ENCODE measurements at places on chromosomes 1 and 21. TPM values are rescaled to one million over a fixed set of nuclear protein-coding genes. Genes with fewer than 3 reads are reported as not detected.

The LYPD8 gene
- total RNA-seq, result not detected

DNA sequence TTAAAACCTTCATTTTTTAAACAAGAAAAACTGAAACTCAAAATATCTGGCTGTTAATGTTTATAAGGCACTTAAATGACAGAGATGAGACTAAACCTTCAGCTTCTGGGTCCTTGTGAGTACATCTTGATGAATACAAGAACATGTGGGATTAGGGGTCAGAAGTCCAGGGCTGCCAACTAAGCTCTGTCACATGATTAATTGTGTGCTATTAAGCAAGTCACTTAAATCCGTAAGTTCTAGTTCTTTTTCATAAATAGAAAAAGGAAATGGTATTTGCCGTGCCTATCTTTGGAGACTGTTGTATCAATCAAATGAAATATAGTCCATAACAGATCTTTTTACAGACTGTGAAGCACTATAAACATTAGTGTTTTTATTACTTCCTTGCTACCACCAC lies 43.2 kb upstream of the KCTD3 start:
- no peak for DNase-seq

DNA sequence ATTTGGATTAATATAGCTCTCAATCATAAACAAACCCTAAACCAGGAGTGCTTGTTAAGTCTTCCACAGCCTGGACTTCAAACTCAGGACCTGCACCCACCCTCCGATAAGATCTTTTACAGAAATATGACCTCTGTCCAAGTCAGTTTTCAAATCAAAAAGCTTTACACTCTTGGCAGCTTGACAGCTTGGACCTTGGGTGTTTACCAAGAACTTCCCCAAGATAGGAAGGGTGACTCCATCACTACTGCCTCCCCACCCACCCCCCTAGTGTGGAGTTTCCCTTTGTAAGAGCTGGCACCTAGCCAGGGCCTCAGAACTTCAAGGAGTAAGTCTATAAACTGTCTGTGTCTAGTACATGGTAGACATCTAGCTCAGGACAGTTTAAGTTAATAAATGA lies 9.6 kb downstream of the BCAR3 start:
- no peak for DNase-seq

GRCh38 chr1:220702733-220703270 lies 12.6 kb downstream of the C1orf115 start:
- no peak for DNase-seq

DNA sequence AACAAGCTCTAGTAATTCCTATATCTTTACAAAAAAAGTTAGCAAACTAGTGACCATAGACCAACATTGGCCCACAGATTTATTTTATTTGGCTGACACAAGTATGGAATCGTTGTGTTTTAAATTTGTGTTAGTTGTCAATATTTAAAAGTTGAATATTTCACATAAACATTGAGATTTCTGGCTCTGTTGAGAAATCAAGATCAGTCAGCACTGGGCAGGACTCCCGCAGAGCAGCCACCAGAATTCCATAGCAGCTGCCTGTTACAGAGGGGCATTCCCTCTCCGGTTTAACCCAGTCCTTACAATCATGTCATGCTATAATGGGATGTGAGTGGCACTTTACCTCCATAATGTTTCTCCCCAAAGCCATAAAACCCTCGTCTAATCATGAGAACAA lies 79.2 kb upstream of the NRIP1 start:
- DNase-seq, result no peak

DNA sequence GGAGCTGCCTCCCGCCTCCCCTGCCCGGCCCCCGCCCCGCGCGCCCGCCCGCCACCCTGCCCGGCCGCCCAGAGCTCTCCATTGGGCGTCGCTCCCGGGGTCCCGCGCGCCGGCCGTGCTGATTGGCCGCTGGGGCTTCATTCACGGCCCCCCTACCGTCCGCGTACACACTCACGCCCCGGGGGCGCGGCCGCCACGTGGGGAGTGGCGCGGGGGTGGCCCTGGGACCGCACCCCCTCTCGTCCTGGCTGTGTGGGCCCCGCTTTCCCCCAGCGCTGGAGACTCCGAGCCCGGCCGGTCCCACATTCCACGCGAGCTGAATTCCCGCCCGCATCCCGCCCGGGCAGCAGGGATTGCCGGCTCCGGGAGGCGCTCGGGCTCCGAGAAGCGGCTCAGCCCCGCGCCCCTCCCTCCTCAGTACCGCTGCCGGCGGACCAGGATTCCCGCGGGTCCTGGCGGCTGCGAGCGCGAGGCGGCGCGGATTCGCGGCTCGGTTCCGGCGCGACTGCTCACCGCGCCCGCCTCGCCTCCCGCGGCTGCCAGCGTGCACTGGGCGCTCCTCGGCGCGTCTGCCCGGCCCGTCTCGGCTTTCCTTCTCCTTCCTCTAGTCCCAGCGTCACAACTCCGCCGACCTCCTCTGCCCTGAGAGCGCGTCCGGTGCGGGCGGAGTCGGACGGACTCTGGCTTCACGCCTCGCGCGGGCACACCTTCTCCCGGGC lies 450 bp upstream of the POU3F1 start:
- DNase-seq, result peak; percentile 75

GRCh38 chr1:14390816-14391215 lies 207.7 kb upstream of the KAZN start:
- no peak for DNase-seq

- DNase-seq, result no peak
These were observed 96.6 kb upstream of the HNRNPU start for GRCh38 chr1:244960904-244961303.

DNA sequence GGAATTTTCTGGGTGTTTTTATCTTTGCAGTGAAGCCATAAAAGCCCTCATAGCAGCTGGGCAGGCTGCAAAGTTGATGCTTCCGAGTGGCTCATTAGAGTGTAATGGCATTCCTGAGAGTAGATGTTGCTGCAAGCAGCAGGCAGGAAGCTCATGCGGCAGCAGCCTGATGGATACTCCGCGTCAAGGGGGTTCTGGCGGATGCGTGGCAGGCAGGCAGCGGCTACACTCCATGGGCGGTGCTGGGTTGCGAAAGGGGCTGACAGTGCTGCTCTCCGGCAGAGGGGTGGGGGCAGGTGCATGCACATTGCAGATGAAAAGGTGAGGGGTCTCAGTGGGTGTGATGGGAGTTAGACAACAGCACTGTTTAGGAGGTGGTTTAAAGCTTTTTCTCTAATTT lies 93.2 kb upstream of the AJAP1 start:
- DNase-seq, result no peak

DNA sequence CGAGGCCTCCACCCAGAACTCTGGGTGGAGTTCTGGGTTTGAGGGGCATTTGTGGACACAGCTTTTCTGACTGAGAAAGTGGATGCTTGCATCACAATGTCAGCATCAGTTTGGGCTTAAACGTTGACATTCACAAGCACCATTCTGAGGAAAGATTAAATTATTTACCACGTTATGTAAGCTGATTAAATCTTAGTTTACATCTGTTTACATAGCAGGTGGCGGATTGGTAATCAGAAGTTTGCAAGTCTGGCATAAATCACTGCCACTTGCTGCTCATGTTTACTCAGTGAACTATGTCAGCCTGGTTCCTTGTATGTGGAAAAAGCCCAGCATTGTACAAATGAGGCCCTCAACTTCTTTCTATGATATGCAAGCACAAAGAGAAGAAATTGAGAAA lies 310.1 kb downstream of the PAPPA2 start:
- no peak for DNase-seq

GRCh38 chr1:179447489-179447888 lies 81.7 kb downstream of the AXDND1 start:
- DNase-seq, result no peak
